Activated CD8-positive, alpha-beta memory T cell treated with anti-CD3 and anti-CD28 coated beads for 1 hour (primary cell): ENCODE measurements at places on chromosomes 5 and 9.

GRCh38 chr9:36877239-36877638 is 156.8 kb downstream of the PAX5 start:
- DNase-seq: no peak

DNA sequence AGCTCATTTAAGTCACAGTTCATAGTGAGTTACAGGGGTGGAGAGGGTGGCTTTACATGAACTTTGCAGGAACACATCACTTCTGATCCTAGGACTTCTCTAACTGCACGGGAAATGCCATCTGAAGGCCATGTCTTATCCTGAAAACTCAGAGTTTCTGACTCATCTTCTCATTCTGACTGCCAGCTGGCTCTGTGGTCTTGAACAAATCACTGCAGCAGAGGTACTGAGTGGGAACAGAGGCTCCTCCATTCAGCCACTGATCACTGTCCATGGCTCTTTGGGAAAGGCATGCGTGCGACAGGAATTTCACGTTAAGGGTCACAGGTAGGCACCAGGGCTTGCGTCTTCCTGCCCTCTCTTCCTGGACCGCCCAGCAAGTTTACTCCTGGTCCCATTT is 114.6 kb upstream of the LRRTM2 start:
- DNase-seq: no peak

GRCh38 chr5:176178789-176179188 is 59.4 kb upstream of the SIMC1 start:
- no peak for DNase-seq

- no peak for DNase-seq
Measured at GRCh38 chr9:95626885-95627558, 110.3 kb upstream of the PTCH1 start.

GRCh38 chr5:35838370-35839042 is 18.2 kb upstream of the IL7R start:
- no peak for DNase-seq

- no peak for DNase-seq
Measured at GRCh38 chr5:132483661-132484390, 6.7 kb downstream of the IRF1 start.

GRCh38 chr9:112556497-112557442 is 70.1 kb downstream of the KIAA1958 start:
- DNase-seq: no peak

GRCh38 chr5:131230406-131230805 is 33.4 kb upstream of the CDC42SE2 start:
- DNase-seq: no peak

DNA sequence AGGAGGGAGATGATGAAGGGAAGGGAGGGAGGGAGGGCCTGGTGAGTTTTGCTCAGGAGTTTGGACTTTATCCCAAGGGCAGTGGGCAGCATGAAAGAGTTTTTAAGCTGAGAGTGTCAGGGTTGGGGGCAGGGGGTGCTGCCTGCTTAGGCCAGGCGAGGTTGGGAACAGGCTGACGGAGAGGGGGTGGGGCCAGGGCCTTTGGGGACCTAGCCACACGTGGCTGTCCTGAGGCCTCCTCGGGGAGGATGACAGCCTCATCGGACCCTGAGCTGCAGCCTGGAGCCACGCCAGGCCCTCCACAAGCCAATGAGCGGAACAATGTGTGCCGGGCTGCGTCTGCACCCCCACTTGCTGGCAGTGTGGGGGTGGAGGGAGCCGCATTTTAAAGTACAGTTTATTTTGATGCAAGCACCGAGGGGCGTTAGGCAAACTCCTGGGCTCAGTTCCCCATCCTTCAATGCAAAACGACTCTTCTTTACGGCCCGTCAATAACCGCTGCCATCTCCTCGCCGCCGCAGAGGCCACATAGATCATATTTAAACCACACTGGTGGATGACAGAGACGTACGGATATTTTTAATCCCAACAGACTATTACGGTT is 5.3 kb upstream of the RXRA start:
- DNase-seq: no peak

- no peak for DNase-seq
Measured at GRCh38 chr9:68797116-68797515, 92.1 kb downstream of the PIP5K1B start.

DNA sequence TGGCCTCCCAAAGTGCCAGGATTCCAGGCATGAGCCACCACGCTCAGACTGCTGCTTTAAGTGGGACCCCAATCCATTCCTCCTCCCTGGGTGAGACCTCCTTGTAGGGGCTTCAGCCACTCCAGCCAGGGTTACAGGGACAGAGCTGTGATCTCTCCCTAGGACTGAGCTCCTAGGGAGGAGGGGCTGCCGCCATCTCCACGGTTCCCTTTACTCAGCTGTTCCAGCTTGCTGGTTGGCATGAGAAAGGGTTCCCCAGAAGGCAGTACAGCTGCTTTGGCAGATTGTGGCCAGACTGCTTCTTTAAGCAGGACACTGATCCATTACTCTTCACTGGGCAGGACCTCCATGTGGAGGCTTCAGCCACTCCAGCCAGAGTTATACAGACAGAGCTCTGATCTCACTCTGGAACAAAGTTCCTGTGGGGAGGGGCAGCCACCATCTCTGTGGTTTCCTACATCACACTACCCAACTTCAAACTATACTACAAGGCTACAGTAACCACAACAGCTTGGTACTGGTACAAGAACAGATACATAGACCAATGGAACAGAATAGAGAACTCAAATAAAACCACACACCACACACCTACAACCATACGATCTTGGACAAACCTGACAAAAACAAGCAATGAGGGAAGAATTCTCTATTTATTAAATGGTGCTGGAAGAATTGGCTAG is 7.2 kb downstream of the INSL6 start:
- DNase-seq: no peak

DNA sequence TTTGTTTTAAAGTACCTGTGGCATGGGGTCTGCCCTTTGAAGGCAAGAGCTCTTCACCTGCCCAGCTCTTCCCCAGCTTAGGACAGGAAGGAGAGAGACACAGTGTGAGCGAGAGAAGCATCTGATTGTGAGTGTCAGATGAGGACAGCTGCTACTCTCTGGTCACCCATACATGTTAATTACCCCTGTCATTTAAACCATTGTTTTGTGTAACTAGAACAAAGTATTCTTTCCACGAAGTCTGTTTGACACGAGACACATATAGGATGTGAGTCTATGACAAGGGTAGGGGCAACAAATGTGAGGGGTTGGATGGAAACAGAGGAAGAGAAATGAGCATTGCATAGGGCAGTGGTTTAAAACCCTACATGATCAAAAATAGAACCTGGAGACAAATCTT is 3.0 kb upstream of the CD274 start:
- DNase-seq: no peak

DNA sequence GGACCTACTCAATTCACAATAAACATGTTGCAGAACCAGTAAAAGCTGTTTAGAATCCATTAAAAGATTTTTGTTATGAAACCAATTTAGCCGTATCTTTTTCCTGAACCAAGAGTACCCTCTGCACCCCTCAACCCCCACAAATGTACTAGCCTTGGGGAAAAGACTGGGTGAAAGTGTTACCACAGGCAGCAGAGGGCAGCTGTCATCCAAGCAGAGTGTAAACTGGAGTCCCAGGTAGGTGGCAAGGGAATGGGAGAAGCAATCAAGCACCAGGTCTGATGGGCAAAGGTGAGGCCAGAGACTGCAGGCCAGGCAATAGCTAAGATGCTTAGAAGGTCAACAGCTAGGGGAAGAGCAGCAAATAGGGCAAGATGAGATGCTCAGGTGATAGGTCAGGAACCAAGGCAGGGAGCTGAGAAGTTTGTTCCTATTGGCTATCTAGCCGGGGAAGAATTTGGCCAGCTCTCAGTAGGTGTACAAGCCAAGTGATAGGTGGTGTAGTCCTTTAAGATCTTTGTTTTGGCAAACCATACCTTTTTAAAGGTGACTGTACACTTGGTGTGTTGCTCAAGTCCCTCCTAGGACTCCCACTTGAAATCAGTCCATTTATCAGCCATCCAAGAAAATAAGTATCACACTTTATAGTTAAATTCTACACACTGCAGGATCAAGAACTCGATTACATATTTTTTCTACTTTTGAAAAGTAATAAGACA is 77.8 kb upstream of the CCDC112 start:
- DNase-seq: no peak

GRCh38 chr9:35406183-35406959 is 83.5 kb upstream of the RUSC2 start:
- no peak for DNase-seq

DNA sequence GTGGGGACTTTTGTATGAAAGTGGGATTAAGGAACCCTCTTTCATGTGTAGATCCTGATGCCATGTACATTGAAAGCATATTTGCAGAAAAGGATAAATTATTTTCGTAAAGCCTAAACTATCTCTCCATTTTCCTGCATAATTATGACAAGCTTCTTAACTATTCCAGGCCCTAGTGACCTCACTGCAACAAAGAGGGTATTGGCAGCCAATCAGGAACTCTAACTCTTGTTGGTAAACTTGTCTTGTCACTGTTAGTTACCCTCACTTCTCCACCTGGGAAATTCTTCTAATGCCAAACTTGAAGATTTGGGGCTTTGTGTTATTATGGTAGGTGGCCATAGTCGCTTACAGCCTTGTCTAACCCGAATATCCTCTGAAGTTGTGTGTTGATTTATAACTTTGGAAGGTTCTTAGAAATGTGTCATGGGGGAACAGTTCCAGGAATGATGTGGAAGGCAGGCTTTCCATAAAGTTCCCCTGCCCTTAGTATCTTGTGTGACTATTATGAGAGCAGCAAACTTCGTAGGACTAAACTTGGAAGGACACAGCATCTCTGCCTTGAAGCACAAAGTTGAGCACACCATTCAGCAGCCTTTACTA is 52.5 kb downstream of the IQGAP2 start:
- no peak for DNase-seq

GRCh38 chr5:10295619-10296326 is 11.9 kb downstream of the CMBL start:
- no peak for DNase-seq

DNA sequence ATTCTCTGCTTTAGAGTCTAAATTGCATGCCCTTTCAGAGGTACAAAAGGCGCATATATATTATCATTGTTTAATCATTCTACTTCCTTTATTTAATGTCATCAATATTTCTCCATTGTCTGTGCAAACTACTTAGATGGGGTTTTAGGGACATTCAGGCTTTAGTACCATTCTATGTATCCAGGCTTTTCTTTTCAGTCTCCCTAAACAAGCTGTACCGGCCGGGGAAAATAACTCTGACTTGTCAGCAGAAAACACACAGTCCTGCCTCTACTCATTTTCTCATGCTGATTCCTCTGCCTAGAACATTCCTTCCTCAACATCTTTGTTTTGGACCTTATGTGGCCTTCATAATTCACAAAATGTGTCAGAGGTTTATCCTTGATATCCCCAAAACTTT is 392.1 kb upstream of the DAB2 start:
- no peak for DNase-seq

GRCh38 chr5:15858326-15858725 is 321.3 kb downstream of the MARCHF11 start:
- DNase-seq: no peak

- no peak for DNase-seq
Measured at GRCh38 chr5:167030500-167031120, 1260.8 kb upstream of the WWC1 start.

DNA sequence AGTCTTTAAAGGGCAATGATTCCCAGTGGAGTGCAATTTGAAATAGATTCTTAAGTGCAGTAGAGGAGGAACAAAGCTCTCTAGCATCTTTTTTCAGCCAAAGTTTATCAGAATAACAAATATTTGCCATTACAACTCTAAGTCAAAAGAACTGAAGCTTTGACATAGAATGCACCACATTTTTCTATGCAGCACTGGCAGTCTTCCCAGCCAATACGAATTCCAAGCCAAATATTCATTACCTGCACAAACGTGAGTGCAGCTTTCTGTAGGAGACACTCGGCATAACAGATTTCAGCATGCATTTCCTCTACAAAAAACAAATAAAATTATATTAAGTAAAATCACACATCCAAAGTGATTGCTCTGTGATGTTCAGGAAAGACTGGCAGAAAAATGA is 103.4 kb downstream of the TTC39B start:
- DNase-seq: no peak

DNA sequence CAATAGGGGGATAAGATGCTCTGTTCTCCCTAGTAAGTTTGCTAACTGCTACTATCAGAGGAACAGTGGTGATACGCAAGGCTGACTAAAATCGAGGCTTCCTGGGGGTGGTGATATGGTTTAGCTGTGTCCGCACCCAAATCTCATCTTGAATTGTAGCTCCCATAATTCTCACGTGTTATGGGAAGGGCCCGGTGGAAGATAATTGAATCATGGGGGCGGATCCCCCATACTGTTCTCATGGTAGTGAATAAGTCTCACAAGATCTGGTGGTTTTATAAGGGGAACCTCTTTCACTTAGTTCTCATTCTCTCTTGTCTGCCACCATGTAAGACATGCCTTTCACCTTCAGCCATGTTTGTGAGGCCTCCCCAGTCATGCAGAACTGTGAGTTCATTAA is 135.1 kb downstream of the LHFPL2 start:
- no peak for DNase-seq

GRCh38 chr9:35515766-35516165 is 25.9 kb downstream of the RUSC2 start:
- no peak for DNase-seq

DNA sequence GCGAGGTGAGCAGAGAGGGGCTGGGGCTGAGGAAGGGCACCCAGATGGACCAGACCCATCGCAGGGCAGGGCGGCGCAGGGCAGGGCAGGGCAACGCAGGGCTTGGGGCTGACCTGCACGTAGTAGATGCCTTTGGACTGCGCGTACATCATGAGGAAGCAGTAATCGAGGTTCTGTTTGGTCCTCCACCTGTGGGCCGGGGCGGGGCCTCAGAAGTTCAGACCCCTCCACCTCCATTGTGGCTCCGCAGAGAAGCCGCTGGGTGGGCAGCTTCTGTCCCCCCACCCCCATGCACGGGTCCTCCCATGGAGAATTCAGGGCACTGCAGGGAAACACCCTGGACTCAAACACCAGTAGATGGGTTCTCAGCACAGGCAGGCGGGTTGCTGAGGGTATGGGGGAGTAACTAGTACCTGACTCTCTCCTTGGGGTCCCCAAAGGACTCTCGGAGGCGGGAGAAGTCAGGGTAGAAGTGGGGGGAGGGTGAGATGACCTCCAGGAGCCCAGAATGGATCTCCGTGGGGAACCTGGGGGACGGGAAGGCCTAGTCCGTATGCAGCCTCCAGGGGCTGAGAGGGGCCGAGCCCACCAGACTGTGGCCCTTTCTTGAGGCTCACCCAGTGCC is 6.4 kb downstream of the LTC4S start:
- no peak for DNase-seq

DNA sequence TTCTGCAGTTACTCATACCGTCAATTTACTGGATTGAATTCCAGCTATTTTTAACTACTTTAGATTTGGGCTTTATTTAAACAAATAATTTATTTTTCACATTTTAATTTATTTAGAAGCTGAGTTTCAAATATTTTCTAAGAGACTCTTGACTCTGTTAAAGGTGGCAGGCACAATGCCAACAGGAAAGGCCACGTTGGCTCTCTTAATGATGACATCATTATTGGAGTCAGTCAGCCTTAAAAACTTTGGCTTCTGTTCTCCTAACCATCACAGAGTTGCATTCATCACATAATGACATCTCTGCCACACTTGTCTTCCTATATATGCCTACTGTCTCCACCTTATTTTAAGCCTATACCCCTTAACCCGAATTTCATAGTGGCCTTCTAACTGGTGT is 172.3 kb upstream of the PLPPR1 start:
- DNase-seq: no peak
